ENCODE measurements at places on chromosomes 4 and X. TPM values are rescaled to one million over a fixed set of nuclear protein-coding genes. Genes with fewer than 3 reads are reported as not detected.
A peak's percentile ranks its signal among the peaks of the same experiment; 100 is the strongest.

The CLNK gene
- not detected for total RNA-seq

The SORCS2 gene
- 5.2 TPM for total RNA-seq

The ASB9 gene
- 13.8 TPM for total RNA-seq

The SLITRK4 gene
- 0.27 TPM for total RNA-seq

The SRPX2 gene
- 7.4 TPM for total RNA-seq

GRCh38 chr4:147954850-147955249 lies 223.0 kb downstream of the ARHGAP10 start:
- no peaks in the 10 kb centered on the region for H3K36me3 ChIP-seq
- H3K4me3 ChIP-seq: no peak overlapping the region
- no peaks in the 10 kb centered on the region for H3K27me3 ChIP-seq
- no peak overlapping the region for H3K27ac ChIP-seq

DNA sequence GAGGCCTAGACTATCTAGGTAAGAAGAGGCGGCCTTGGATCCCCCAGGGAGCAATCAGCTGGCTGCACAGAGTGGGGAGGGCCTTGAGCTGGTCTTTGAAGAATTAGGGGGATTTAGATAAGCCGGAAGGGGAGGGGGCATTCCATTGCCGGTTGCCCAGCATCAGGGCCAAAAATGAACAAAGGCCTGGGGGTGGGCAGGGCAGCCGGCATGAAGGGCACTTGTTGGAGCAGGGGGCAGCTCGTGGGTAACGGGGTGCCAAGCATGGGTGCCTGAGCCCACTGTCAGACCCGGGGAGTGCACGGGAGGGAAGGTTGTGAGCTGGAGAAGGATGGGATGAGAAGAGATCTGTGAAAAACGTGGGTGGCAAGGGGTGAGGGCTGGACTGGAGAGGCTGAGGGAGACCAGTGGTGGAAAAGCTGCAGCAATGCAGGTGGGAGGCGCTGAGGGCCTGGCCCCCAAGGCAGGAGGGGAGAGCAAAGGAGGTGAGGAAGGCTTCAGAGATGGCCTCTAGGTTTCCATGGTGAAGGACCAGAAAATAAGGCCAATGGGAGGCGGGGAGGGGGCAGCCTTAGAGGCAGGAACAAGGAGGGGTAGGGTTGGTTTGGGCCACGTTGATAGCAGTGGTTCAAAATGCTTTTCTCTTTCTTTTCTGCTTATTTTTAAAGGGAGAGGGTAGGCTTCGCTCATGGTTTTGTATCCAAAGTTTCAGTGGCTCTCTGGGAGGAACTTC lies 8.6 kb downstream of the KLF3 start:
- no peaks in the 10 kb centered on the region for H3K36me3 ChIP-seq
- no peak for DNase-seq
- peak overlapping the region; percentile 93 for H3K27ac ChIP-seq
- peaks cover 61% of the 10 kb centered on the region for H3K4me1 ChIP-seq
- peak overlapping the region; percentile 5 for H3K4me3 ChIP-seq

DNA sequence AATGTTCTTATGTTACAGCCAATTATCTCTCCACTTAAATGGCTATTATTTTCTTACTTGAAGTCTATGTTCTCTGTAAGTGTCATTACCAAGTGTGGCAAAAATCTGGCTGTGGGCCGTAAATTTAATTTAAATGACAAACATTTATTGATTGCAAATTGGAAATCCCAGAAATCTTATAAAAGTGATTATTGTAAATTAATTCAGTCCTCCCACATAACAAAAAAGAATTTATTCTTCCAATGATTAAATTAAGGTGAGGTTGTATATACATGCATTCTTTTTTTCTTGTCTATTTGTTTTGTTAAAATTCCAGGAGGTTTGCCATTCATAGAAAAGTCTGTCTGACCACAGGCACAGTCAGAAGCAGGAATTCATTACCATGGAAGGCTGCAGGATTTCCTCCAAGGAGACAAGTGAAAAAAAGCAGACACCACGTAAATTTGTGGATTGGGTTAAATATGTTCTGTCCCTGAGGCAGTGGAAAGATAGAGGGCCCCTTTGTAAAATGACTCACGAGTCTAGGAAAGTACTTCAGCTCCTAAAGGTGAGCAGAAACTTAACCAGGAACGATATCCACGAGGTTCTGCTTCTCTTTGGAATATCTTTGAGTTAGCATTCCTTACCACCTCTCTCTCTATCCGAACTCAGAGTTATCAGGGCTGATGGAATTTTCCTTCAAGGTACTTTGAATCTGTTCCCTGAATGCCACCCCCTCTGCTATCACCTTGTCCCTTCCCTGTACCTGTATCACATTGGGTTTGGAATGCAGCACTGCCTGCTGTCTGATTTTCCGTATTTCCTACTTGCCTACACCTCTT lies 10.7 kb downstream of the PPARGC1A start:
- no peak for DNase-seq
- H3K4me1 ChIP-seq: no peaks in the 10 kb centered on the region
- H3K27ac ChIP-seq: no peak overlapping the region
- no peaks in the 10 kb centered on the region for H3K36me3 ChIP-seq

DNA sequence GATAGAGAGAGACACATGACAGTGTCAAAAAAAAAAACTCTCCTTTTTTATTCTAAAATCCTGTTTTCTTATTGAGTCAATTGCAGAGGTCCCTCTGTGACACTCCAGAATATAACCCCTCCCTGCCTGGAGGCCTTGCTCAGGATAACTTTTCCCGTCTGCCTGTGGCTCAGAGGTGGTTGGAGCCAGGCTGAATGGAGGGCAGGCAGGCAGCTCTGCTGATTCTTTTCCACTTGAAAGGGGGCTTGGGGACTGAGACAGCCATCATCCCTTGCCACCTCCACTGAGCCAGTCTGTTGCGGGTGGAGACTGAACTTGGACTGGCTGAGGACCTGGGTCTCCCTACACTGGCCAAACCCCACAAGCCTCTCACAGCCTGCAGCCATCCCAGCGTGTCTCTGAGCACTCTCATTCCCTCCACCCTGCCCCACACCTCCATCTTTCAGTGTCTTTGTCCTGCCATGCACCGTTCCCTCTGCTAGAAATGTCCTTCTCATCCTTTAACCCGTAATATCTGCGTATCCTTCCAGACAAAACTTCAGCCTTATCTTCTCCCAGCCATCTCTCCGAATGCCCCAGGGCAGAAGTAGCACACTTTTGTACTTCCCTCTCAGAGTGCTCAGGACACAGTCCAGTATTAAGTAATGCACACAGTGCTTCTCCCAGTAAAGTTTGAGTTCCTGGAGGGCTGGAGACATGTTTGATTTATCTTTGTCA lies 139.9 kb downstream of the CHIC2 start:
- H3K27ac ChIP-seq: no peak overlapping the region
- no peaks in the 10 kb centered on the region for H3K4me1 ChIP-seq
- no peaks in the 10 kb centered on the region for H3K36me3 ChIP-seq
- H3K4me3 ChIP-seq: no peak overlapping the region

GRCh38 chr4:184825141-184825895 lies 450 bp downstream of the ACSL1 start:
- H3K27me3 ChIP-seq: no peaks in the 10 kb centered on the region
- peak overlapping the region; percentile 76 for H3K27ac ChIP-seq
- H3K36me3 ChIP-seq: no peaks in the 10 kb centered on the region
- DNase-seq: peak; percentile 39
- H3K4me1 ChIP-seq: no peaks in the 10 kb centered on the region

GRCh38 chr4:101135371-101136010 lies 211.8 kb downstream of the PPP3CA start:
- H3K4me3 ChIP-seq: no peak overlapping the region
- DNase-seq: no peak
- H3K36me3 ChIP-seq: no peaks in the 10 kb centered on the region
- no peaks in the 10 kb centered on the region for H3K4me1 ChIP-seq
- no peaks in the 10 kb centered on the region for H3K27me3 ChIP-seq
- no peak overlapping the region for H3K27ac ChIP-seq

DNA sequence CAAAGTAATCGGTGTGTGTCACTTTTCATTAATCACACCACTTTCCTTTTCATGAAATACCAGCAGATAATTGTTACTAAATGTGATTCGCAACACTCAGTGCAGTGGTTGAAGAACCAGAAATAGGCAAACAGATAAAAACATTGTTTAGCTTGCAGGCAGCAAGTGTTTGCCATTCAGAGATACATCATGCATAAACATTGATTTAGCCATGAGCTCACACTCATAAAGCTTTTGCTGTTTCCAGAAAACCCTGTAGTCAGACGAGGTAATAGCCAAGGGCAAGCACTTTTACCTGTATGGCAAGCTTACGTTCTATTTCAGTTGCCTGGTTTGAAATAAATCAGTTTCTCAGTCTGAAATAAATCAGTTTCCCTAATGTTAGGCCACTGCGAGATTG lies 542.0 kb upstream of the TENM3 start:
- DNase-seq: no peak
- H3K36me3 ChIP-seq: no peaks in the 10 kb centered on the region
- no peaks in the 10 kb centered on the region for H3K27me3 ChIP-seq
- no peak overlapping the region for H3K4me3 ChIP-seq

DNA sequence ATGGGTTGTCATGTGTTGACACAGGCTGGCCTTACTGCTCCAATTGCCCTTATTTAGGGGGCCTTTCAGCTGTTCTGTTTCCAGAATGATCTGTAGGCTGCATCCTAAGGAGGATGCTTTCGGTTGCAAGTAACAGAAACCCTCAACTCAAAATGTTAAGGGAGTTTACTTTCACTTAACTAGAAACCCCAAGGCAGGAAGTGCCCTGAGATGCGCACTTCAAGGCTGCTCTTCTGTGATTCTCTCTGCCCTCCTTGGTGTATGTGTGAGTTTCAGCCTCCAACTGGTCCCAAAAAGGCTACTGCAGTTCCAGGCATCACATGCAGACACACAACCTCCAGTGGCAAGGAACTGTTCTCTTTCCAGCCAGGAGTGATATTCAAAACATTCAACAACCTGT lies 97.3 kb upstream of the ATP6AP2 start:
- H3K36me3 ChIP-seq: no peaks in the 10 kb centered on the region
- H3K27me3 ChIP-seq: no peaks in the 10 kb centered on the region
- no peaks in the 10 kb centered on the region for H3K4me1 ChIP-seq
- H3K27ac ChIP-seq: no peak overlapping the region
- H3K4me3 ChIP-seq: no peak overlapping the region

DNA sequence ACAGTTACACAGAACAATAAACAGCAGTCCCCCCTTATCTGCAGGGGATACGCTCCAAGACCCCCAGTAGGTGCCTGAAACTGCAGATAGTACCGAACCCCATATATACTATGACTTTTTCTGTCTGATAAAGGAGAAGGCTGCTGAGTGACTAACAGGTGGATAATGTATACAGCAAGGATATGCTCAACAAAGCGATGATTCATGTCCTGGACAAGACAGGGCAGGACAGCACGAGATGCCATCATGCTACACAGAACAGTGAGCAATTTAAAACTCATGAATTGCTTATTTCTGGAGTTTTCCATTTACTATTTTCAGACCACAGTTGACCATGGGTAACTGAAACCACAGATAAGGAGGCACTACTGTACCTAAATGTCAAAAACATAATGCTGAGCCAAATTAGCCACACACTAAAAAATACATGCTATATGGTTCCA lies 76.1 kb downstream of the MANBA start:
- H3K4me1 ChIP-seq: no peaks in the 10 kb centered on the region
- no peak for DNase-seq
- no peaks in the 10 kb centered on the region for H3K27me3 ChIP-seq
- no peak overlapping the region for H3K4me3 ChIP-seq

All from uterus (tissue), 4 donors.